ENCODE measurements at places on chromosomes 3 and 15.

- no peak for DNase-seq
These were observed 27.1 kb upstream of the RORA start for GRCh38 chr15:61256231-61256630.

DNA sequence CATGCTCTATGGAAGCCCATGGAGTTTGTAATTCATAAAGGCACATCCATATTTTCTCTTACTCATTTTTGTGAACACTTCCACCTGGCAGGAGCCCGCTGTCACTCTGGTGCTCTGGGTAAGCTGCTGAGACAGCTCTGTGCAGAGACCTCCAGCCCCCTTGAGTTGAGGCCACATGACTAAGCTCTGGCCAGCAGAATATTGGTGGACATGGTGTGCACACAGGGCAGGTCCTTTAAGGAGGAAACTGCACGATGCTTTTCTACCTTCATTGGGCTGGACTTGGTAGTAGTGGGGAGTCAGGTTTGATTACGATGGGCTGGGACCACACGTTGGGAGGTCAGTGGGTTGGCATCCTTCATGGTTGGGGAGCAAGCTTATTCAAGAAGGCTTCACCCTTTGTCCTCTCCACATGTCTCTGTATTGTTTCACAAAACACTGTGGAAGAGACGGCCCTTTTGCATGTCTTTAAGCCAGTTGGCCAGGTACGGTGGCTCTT is 29.0 kb downstream of the CCNB2 start:
- no peak for DNase-seq

DNA sequence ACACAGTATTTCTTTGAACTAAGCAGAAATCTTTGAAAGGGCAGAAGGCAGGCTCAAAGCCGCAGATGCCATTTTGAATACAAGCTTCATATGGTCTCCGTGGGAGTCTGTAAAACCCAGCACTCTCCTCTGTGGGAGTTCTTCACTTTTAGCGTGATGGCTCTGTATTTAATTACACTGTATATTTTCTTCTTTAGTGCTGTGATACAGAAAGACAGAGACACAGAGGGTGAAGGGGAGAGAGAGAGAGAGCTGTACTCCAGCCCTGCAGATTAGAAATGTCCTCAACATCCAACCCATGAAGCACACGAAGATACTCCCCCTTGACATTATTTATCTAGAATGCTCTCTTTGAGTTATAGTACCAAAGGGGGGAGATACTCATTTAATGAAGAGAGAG is 752.6 kb upstream of the NR2F2 start:
- DNase-seq = no peak

GRCh38 chr15:72890043-72890442 is 106.5 kb upstream of the ADPGK start:
- DNase-seq = no peak
